ENCODE measurements at places on chromosomes 6 and 20. TPM values are rescaled to one million over a fixed set of nuclear protein-coding genes. Genes with fewer than 3 reads are reported as not detected.

HDDC2 gene
- 63.5 TPM for total RNA-seq

HLA-DOA gene
- not detected for total RNA-seq

GMDS gene
- 9.3 TPM for total RNA-seq

APCDD1L gene
- 173 TPM for total RNA-seq

GDAP1L1 gene
- not detected for total RNA-seq

PRSS35 gene
- total RNA-seq: 4.2 TPM

TAF4 gene
- total RNA-seq: 5.7 TPM
